ENCODE measurements at places on chromosomes 13 and 19.

- no peak for DNase-seq
These were observed 4.1 kb downstream of the ENOX1 start for GRCh38 chr13:43782686-43783085.

- no peak for DNase-seq
These were observed 8.8 kb downstream of the FZR1 start for GRCh38 chr19:3514930-3515329.

GRCh38 chr13:49539313-49539712 is 43.6 kb downstream of the PHF11 start:
- no peak for DNase-seq

- no peak for DNase-seq
These were observed 177.3 kb downstream of the COL4A1 start for GRCh38 chr13:110129539-110130186.

- no peak for DNase-seq
These were observed 71.5 kb downstream of the GGACT start for GRCh38 chr13:100517135-100517534.

DNA sequence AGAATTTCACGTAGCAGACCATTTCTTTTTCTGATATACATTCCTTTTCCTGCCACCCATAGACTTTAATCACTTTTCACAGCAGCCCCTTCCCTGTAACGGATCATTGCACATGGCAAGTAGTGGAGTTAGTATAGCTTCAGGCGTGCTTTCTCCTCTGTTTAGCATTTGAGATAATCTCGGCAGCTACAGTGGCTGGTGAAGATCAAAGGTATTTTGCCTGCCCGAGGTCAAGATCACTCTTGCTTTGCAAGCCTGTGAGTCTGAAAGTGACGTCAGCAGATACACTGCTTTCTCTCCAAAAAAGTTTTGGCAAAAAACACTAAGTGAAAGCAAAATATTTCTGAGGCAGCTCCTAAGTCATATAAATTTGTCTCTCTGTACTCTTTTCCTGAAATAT is 260.0 kb downstream of the NDFIP2 start:
- DNase-seq, result no peak

DNA sequence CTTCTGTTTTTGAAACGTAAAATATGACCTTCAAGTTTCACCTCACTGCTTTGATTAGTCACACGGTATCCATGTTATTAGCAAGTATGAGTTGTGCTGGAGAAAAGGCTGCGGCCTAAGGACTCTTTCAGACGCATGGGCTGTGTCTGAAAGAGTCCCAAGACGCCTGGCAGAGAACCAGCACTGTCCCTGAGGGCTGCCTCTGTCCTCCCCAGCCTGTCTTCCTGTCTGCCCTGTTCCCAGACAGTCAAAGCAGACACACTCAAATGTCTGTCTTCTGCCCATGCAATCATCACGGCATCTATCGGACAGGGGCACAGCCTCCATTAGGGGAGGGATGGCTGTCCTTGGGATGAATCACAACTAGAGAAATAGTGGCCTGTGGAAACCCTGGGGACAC is 65.5 kb downstream of the DPY19L3 start:
- no peak for DNase-seq

DNA sequence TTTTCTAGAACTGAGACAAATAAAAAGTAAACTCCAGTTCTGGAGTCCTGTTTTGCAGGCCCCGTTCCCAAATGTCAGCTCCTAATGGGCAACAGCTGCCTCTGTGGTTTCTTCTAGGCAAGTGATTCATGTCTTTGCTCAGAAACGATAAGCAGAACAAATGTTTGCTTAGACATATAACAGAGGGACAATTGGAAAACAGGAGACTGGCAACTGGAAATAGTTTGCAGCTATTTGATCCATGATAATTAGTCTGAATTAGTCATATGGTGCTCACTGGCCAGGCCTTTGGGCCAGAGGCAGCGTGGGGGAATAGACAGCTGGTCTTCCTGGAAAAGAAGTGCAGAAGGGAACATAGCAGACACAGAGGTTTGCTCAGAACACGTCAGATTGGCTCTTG is 29.2 kb upstream of the TSHZ3 start:
- peak; percentile 22 for DNase-seq

DNA sequence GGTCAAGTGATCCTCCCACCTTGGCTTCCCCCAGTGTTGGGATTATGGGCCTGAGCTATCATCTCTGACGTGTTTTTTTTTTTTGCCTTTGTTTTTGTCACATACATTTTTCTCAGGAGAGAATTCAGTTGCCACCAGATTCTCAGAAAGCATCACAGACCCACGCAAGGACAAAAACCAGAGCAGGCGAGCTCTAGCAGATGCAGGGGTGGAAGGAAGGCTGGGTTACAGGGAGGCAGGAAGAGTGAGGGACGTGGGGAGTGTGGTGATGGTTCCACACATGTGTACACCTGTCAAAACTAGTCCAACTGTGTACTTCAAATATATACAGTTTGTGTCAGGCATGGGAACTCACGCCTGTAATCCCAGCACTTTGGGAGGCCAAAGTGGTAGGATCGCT is 4.3 kb downstream of the TMEM161A start:
- DNase-seq, result no peak

DNA sequence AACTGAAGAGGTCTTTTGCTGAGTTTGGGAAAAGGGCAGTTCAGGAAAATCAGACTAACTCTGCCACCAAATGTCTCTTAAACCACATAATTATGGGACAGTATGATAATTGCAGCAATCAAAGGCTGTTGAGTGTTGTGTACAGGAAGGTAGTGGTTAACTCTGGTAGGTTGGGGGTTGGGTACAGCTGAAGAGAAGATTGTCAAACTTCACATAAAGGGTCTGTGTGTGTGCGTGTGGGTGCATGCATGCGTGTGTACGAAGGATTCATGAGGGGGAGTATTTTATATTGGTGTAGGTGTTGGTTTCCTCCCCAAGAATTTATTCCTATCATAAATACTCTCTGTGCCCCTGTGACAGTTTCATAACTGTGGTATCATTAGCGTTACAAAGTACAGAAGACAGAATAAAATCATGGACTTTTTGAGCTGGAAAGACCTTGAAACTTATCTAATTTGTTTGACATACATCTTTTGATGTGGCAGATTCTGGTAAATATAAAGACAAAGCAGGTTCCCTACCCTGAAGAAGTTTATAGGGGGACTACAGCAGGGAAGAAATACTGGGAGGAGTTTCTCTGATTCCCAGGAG is 94.1 kb downstream of the PCCA start:
- peak; percentile 27 for DNase-seq

- no peak for DNase-seq
These were observed 594.5 kb downstream of the OLFM4 start for GRCh38 chr13:53623146-53623545.

DNA sequence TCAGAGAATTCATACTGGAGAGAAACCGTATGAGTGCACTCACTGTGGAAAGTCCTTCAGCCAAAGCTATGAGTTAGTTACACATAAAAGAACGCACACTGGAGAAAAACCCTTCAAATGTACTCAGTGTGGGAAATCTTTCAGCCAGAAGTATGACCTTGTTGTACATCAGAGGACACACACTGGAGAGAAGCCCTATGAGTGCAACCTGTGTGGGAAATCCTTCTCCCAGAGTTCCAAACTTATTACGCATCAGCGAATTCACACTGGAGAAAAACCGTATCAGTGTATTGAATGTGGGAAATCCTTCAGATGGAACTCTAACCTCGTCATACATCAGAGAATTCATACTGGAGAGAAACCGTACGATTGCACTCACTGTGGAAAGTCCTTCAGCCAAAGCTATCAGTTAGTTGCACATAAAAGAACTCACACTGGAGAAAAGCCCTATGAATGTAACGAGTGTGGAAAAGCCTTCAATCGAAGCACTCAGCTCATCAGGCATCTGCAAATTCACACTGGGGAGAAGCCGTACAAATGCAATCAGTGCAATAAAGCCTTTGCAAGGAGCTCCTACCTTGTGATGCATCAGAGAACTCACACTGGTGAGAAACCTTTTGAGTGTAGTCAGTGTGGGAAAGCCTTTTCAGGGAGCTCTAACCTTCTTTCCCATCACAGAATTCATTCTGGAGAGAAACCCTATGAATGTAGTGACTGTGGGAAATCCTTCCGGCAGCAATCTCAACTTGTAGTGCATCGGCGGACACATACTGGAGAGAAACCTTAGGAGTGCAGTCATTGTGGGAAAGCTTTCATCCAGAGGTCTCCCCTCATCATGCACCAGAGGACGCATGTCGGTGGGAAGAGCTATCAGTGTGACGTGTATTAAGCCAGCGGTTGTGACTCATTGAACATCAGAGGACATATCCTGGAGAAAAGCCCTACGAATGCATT is 16.5 kb upstream of the ZNF8 start:
- no peak for DNase-seq

DNA sequence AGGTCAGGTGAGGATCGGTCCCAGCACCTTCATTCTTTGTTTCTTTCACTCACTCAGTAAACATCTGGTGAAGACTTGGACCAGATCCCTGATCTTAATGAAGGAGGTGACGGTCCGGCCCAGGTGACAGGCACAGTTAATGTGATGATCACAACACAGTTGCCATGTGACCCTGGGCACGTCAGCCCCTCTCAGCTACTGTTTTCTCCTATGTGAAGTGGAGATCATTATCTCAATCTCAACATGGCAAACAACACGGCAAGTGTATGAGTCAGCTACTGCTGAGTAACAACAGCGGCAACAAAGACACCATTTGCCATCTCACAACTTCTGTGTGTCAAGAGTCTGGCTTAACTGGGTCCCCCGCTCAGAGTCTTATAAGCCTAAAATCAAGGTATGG is 74.6 kb downstream of the GNG7 start:
- no peak for DNase-seq

DNA sequence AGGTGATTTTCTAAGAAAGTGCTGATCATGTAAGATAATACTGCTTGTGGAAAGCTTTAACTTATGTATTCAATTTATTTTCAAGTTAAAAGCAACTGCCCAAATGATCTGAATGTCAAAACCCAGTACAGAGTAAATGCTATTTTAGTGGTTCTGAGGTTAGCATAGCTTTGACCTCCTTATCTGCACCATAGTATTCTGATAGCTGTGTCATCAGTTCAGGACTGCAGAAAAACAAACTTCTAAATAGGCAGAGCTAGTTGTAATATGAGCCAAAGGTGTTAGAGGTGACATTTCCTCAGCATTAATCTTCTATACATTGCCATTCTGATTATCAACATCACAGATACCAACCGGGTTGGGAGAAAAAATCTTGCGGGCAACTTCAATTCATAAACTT is 758.7 kb downstream of the SLITRK5 start:
- no peak for DNase-seq

DNA sequence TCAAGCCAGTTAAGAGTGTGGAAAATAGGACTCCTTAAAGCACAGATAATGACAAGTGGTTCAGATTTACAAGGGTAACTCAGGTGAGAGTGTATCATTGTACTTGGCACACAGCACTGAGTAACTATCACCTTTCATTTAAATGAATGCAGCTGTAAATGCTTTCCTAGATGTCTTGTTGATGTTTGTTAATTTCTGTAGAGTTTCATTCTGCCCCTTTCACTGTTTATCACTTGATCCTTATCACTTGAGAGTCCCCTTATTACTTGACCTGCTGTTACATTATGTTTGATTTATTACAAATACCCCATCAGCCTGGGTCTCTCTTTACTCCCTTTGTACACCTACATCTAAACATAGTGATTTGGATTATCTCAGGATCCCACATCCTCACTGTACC is 38.1 kb upstream of the ZNF527 start:
- DNase-seq, result no peak

GRCh38 chr19:21322528-21322927 is 6.7 kb downstream of the ZNF708 start:
- DNase-seq, result no peak

- DNase-seq, result peak; percentile 27
These were observed 800 bp downstream of the ETFB start for GRCh38 chr19:51365211-51365964.

GRCh38 chr13:98129059-98129746 is 13.7 kb upstream of the FARP1 start:
- DNase-seq, result no peak

DNA sequence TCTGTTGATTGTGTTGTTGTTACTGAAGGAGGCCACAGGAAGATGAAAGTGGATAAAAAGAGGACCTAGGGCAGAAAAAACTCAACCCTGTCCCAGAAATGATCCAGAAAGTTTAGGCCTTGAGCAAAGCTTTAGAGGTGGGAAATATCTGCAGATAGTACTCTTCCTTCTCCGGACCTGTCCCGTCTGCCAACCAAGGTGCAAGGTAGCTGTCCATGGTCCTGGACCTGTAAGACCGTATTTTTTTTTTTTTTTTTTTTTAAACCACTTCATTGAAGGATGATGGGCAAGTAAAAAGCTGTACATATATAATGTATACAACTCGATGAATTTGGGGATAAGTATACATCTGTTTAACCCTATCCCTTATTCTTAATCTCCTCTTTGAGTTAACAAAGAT is 225.9 kb downstream of the OLFM4 start:
- no peak for DNase-seq

DNA sequence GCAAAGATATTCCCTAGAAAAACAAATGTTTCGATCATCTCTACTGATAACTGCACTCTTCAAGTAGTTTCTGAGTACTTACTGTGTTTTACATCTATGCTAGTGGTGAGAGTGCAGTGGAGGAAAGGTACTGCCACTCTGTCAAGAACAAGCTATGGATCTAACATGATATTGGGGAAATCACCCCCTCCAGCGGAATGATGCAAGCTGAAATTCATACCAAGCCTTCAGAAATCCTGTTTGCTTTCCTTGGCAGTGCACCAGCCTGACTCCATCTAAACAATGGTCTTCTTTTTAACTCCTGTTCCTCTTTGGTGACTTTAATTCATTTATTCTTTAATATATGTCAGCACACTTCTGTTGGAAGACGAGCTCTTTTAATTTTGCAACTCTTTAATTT is 238.0 kb downstream of the PCDH9 start:
- peak; percentile 69 for DNase-seq

DNA sequence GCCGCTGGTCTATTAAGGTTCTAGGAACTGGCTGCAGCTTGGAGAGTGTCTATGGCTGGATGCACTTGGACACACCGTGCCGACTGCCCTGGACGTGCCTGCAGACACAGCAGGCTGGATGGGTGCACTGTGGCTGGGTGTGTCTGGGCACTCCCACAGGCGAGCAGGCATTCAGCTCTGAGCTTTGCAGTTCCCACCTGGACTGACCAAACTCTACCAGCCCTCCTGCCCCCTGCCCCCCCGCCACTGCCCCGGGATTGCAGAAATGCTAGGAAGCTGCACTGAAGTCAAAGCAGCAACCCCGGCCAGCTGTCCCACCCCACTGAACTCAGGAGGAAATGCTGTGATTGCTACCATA is 7.0 kb upstream of the LRP3 start:
- DNase-seq, result no peak

All from COLO829 (cell line).